ENCODE measurements at places on chromosomes 6 and 20. TPM values are rescaled to one million over a fixed set of nuclear protein-coding genes. Genes with fewer than 3 reads are reported as not detected.

The ZC3H12D gene
- total RNA-seq = 37.4 TPM

- H3K36me3 ChIP-seq = peaks cover 31% of the 10 kb centered on the region
- H3K27ac ChIP-seq = no peak overlapping the region
- H3K4me3 ChIP-seq = no peak overlapping the region
- H3K27me3 ChIP-seq = no peaks in the 10 kb centered on the region
- no peak for DNase-seq
Observed at GRCh38 chr20:8005575-8006366, 13.8 kb downstream of the TMX4 start.

- H3K27ac ChIP-seq = no peak overlapping the region
- H3K4me1 ChIP-seq = no peaks in the 10 kb centered on the region
- H3K4me3 ChIP-seq = no peak overlapping the region
Observed at GRCh38 chr6:22078288-22078687, 218.5 kb downstream of the PRL start.

DNA sequence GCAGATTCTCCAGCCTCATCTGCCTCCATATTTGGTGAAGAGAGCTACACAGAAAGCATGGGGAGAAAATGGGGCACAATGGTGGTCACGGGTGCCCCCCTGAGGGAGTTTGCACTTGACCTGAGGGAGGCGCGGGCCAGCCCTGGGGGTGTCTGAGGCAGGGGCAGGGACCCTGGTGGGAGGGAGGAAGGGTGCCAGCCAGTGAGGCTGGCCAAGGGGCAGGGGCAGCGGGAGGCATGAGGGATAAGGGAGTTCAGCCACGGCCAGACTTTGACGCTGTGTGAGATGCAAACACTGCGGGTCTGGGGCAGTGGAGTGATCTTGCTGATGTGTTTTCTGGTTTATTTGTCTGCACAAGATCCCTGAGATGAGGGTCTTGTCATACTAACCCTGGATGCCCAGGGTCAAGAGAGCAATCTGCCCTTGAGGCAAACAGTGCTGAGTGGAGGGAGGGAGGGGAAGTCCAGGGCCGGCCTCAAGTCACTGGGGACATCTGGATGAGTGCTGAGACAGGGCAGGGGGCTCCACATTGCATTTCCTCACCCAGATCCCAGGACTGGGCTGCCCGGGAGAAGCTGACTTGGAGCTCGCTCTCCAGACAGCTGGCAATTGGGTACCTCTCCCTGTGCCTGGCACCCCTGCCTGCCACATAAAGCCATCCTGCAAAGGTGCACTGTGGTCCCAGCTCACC is 8.8 kb upstream of the PCMTD2 start:
- no peak for DNase-seq
- H3K27me3 ChIP-seq = peaks cover 21% of the 10 kb centered on the region
- no peak overlapping the region for H3K27ac ChIP-seq
- no peaks in the 10 kb centered on the region for H3K4me1 ChIP-seq
- H3K36me3 ChIP-seq = no peaks in the 10 kb centered on the region

DNA sequence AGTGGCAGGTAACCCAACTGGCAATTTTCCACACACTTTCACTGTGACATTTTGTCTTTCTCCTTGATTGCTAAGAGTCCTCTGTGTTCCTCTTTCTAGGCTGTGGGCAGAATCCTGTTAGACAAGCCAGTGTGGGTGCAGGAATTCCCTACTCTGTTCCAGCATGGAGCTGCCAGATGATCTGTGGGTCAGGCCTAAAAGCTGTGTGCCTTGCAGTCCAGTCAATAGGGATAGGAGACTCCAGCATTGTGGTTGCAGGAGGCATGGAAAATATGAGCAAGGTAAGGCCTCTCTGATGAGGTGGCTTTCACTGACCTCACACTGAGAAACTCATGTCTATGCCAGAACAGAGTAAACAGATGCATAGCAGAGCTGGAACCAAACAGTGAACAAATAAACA is 5.1 kb downstream of the ACAT2 start:
- peaks cover 78% of the 10 kb centered on the region for H3K36me3 ChIP-seq
- no peak overlapping the region for H3K27ac ChIP-seq
- no peak for DNase-seq
- no peaks in the 10 kb centered on the region for H3K27me3 ChIP-seq
- peaks cover 23% of the 10 kb centered on the region for H3K4me1 ChIP-seq
- H3K4me3 ChIP-seq = no peak overlapping the region

DNA sequence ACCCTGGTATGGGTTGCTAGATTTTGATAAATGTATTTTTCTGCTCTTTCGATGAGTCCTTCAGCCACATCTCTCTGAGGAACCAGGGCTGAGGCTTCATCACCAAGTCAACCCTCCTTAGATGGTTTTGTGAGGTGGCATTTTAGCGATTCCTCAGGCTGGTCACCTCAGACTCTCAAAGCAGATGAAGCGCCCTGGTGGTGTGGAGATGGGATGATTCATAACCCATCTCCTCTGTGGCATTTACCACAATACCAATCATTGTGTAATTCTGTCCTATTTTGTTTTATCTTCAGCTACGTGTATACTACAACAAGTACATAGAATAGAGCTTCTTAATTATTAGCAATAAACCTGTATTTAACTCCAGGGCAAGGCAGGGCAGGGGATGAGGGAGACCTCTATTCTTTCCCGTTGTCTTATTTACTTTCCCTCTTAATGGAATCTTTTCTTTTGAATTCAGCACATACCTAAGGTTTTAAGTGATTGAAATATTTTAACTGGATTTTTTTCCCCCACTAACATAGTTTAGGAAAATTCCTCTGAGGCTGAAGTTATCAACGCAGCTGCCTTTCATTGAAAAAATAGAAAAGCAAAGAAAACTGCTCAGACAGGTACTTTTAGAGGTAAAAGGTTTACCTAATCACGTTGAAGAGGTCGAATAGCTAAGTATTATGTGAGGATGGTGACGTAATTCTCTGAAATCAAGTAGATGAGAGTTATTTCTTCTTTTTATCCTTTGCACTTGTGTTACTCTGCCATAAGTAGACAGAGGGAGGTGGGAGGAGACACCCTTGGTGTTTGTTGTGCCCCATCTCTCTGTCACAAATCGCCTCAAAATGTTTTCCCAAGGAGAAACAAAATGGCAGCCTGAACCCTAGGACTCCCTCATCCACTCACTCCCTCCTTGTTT is 57.4 kb upstream of the EDN3 start:
- H3K36me3 ChIP-seq = peaks cover 45% of the 10 kb centered on the region
- peak; percentile 60 for DNase-seq
- no peak overlapping the region for H3K4me3 ChIP-seq

GRCh38 chr6:165218829-165219228 is 90.6 kb downstream of the C6orf118 start:
- no peak overlapping the region for H3K4me3 ChIP-seq

DNA sequence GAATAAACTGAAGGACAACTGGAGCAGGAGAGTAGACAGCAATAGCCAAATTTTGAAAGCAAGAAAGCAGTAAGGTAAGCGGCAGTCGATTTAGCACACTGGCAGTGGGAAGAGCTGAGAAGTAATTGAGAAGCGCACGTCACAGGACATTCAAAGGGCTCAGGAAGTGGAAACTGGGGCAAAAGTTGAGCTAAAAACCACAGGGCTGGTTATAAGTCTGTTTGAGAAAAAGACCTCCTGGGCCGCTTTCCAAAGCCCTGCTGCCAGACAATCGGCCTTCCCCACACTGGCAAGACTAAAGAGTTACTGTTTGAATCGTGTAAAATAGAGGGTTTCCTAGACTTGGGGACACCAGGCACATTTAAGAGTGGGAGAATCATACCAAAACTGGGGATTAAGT is 161.4 kb downstream of the DNAH8 start:
- peak overlapping the region; percentile 37 for H3K4me3 ChIP-seq
- H3K27me3 ChIP-seq = no peaks in the 10 kb centered on the region
- peak; percentile 58 for DNase-seq
- H3K36me3 ChIP-seq = no peaks in the 10 kb centered on the region
- peaks cover 23% of the 10 kb centered on the region for H3K4me1 ChIP-seq

- H3K4me1 ChIP-seq = peaks cover 7% of the 10 kb centered on the region
- H3K36me3 ChIP-seq = no peaks in the 10 kb centered on the region
- peaks cover 3% of the 10 kb centered on the region for H3K27me3 ChIP-seq
Observed at GRCh38 chr6:3341467-3341866, 82.7 kb downstream of the PSMG4 start.
